Stimulated activated CD8-positive, alpha-beta memory T cell treated with anti-CD3 and anti-CD28 coated beads, Interleukin-7, amount 100 ng/mL, for 48 hours (primary cell): ENCODE measurements at places on chromosomes 4 and X.

GRCh38 chrX:122703762-122704161 lies 480.3 kb upstream of the GRIA3 start:
- DNase-seq, result no peak

DNA sequence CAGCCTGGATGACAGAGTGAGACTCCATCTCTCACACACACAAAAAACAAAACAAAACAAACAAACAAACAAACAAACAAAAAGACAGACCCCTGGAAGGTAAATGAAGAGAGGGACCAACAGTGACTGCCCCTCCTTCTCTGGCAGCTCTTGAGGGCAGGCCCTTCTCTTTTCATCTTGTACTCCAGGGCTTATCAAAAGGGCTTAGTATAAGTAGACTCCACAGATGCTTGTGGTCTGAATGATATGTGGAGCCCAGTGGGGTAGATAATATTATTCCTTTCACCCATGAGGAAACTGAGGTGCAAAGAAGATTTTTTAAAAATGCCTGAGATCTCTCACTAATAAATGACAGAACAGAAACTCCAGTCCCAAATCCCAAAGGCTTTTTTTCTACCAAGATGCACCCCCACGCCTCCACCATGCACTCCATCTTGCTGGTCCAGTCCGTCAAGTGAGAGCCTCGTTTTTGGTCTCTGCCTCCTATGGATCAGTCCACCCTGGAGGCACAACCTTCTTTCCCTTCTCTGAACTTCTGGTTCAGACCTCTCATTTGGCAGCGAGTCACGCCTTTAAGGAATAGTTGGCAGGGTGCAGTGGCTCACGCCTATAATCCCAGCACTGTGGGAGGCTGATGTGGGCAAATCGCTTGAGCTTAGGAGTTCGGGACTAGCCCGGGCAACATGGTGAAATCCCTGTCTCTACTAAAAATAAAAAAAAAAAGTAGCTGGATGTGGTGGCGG lies 17.0 kb upstream of the CHRNA9 start:
- no peak for DNase-seq

DNA sequence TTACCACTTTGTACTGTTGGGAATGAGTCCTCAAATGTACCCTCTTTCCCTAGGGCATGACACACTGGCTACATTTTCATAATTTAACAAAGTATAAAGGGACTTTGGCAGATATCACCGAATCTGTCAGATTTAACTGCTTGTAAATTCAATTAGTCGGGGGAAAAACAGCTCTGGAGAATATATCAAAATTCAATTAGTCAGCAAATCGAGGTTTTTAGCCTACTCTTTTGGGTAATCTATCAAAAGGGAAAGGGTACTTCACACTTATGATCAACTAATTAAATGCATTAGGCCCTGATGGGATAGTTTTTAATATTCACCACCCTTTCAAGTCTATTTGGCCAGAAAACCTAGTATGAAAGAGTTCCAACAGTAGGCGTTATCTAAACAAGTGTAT lies 141.0 kb downstream of the IL1RAPL2 start:
- DNase-seq, result no peak

GRCh38 chr4:178738026-178738425 lies 1295.8 kb upstream of the AGA start:
- DNase-seq, result no peak
